ENCODE measurements at places on chromosomes 7 and 10. TPM values are rescaled to one million over a fixed set of nuclear protein-coding genes. Genes with fewer than 3 reads are reported as not detected.

Gene MRC1
- not detected for total RNA-seq

Gene CPA1
- not detected for total RNA-seq

Gene MKRN1
- total RNA-seq: 121 TPM

DNA sequence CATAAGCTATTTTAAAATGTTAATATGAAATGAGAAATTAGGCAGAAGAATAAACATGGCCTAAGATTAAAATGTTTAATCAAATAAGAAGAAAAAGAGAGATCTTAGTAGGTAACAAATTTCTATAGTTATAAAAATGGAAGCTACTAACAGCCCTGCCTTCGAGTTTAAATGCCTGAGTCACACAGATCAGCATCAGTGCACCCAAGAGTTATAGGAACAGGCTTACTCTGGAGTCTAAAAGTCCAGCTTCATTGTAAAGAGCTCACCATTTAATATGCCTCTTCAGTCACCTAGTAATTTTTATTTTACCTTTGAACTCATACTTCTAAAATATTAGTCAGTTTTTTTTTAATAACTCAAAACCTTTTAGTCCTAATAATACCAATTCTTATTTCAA lies 52.6 kb downstream of the BRI3 start:
- no peak for DNase-seq

DNA sequence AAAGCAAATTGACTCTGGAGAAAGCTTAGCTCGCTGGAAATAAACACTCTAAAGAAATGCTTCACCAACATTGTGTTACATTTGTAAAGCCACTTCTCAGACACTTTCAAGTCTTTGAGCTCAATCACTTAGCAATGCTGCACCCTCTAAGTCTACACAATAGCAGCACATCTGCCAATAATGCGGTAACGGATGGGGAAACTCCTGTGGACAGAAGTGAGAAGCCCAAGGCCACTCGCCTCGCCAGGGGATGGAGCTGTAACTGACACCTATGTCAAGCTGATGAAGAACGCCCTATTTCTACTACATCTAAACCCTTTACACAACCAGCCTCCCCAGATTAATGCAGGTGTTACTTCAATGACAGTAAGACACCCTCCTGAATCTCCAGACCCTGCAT lies 167.7 kb downstream of the SFMBT2 start:
- DNase-seq: no peak

Gene ZFAND4
- 22.8 TPM for total RNA-seq

Gene NXPH1
- not detected for total RNA-seq

DNA sequence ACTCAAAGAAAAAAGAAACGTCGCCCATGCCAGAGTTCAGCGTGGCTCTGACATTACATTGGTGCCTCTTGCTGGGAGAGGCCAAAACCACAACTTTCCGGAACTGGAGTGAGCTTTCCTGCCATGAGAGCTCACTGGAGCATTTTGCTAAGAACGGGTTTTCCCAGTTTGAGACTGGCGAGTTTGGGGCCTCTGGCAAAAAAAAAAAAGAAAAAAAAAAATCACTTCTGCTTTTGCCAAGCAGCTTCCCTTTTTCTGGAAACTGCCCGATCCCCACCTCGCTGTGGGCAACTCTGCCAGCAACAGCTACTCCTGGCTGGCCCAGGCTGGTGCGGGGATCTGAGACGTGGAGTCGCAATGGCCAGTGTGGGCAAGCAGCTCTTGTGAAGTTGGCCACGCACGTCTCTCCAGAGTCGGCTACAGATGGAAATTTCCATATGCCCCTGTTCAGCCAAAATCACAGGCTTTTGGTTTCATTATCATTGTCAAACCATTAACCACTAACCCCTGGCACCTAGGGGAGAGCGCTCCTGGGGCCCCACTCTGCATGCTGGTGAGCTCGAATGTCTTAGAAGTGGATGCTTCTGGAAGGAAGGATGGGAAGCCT lies 25.7 kb downstream of the PRKAG2 start:
- no peak for DNase-seq

Gene CRYGN
- not detected for total RNA-seq

Gene BMPR1A
- total RNA-seq: 76.2 TPM

GRCh38 chr10:82691211-82691610 lies 816.2 kb downstream of the NRG3 start:
- DNase-seq: no peak
